ENCODE measurements at places on chromosomes 1 and 21.

GRCh38 chr1:207941665-207942064 is 30.7 kb upstream of the CD34 start:
- no peak for DNase-seq

DNA sequence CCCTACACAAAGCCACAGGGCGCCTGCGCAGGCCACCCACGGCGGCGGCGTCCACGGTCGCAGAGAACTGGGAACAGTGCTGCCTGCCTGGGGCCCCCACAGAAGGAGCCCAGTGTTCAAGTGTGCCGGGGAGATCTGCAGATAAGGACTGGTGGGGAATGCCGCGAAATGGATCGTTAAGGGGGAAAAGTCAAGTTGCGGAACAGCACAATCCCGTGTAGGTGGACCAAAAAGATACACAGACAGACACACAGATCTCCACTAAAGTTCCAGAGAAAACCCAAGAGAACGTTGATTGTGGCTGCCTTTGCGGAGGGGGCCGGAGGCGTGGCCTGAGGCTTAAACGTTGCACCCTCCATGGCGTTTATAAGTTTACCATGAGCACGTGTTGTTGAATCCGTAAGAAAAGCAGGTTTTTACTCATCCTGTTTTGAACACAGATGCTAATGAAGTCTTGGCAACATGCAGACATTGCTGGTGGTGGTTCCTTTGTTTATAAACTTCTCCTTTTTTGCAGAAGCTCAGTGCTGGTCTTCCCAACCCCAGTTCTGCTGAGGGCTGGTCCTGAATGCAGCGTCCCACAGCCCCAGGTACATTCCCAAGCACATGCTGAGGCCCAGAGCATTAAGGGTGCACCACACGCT is 4.1 kb downstream of the SPATC1L start:
- DNase-seq, result no peak

GRCh38 chr1:213371847-213372619 is 321.0 kb downstream of the RPS6KC1 start:
- DNase-seq, result no peak

GRCh38 chr1:98333406-98333805 is 328.1 kb upstream of the SNX7 start:
- no peak for DNase-seq

DNA sequence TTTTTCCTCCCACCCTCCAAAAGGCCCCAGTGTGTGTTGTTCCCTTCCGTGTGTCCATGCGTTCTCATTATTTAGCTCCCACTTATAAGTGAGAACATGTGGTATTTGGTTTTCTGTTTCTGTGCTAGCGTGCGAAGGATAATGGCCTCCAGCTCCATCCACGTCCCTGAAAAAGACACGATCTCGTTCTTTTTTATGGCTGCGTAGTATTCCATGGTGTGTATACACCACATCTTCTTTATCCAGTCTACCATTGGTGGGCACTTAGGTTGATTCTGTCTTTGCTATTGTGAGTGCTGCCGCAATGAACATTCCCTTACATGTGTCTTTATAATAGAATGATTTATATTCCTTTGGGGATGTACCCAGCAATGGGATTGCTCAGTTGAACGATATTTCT is 177.8 kb downstream of the ETS2 start:
- DNase-seq, result no peak

DNA sequence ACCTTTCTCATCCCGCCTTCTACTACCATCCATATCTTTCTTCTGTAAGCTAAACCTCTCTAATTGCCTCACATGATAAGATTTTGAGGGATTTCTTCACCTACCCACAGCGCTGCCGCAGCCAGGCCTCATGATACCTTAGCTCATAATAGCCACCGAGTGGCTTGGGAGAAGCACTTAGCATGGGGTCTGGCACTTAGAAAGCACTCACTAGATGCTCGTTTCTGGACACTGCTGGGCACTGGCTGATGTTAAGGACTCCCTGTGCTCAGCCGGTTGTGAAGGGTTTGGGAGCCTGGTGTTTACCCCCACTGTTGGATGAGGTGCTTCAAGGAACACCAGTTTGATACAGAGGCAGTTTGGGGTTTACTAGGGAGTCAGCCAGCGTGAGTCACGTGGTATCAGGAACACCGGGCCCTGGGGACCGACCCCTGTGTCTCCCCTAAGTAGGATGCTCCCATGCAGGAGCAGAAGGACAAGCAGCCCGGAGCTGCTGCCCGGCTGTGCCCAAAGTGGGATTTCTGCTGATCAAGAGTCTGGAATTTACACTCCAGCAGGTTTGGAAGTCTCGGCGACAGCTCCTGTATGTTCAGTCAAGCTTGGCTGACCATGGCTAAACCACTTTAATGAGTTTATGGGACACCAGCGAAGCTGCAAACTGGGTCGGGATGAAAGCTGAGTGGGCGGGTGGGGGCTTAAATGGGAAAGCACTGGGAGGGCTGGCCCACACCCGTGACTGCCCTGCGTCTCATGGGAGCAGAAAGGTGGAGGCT is 63.3 kb downstream of the GALNT2 start:
- peak; percentile 76 for DNase-seq

GRCh38 chr1:65235867-65236805 is 73.2 kb upstream of the DNAJC6 start:
- no peak for DNase-seq

DNA sequence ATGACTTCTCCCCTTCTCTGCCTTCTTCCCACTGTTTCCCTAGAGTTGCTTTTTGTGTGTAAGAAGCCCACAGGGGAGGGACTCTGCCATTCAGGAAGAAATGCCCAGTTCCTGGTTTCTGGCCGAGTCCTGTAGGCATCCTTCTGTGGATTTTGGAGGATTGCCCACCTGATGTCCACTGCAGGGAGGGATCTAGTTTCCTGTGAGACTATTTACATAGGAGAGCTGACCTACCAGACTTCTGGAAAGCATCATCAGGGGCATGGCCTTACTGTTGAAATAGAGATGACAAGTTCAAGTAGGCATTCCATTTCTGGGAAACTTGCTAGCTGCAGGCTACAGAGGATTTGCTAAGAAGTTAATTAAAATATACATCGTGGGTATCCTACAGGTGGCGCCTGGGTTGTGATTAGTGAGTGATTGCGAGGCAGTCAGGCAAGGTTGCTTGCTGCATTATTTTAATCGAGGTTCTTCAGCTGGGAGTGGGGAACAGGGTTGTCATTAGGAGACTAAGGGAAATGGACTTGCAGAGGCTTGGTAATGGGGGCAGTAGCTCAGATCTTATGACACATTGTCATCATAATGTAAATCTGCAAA is 148.7 kb downstream of the HHAT start:
- no peak for DNase-seq

GRCh38 chr1:31783846-31784245 is 19.7 kb upstream of the ADGRB2 start:
- no peak for DNase-seq

- no peak for DNase-seq
Measured at GRCh38 chr1:42929434-42930177, 29.1 kb downstream of the SLC2A1 start.

DNA sequence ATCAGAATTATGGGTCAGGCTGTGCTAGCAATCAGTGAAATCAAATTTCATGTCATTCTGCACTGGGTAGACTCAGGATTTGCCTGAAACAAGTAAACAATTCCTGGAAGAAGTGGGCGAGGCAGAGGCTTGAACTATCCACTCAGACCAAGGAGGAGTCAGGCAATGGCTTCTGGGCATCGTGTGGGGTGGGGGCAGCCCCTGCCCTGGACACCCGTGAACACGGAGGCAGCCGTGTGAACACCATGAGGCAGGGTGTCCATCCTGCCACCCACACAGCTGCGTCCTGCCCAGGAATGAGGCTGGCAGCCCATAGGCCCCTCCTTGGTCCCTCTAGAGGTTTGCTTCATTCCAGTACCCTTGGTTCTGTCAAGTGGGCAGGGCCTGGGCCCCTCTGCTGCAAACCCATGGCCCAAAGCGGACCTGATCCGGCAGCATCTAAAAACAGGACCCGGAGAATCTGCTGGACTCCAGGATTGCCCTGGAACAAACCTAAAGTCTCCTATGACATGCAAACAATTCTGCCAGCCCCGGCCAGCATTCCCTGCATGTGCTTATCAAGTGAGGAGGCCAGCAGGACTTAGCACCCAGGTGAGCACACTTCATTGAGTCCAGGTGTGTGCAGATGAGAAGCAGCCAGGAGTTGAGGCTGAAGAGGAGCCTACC is 69.5 kb downstream of the PDE9A start:
- DNase-seq, result no peak

- no peak for DNase-seq
Measured at GRCh38 chr21:42618707-42619102, 34.7 kb upstream of the PDE9A start.

Measured in renal cortex interstitium (tissue), 15 donors.